ENCODE measurements at places on chromosomes 16 and 17. TPM values are rescaled to one million over a fixed set of nuclear protein-coding genes. Genes with fewer than 3 reads are reported as not detected.

DNA sequence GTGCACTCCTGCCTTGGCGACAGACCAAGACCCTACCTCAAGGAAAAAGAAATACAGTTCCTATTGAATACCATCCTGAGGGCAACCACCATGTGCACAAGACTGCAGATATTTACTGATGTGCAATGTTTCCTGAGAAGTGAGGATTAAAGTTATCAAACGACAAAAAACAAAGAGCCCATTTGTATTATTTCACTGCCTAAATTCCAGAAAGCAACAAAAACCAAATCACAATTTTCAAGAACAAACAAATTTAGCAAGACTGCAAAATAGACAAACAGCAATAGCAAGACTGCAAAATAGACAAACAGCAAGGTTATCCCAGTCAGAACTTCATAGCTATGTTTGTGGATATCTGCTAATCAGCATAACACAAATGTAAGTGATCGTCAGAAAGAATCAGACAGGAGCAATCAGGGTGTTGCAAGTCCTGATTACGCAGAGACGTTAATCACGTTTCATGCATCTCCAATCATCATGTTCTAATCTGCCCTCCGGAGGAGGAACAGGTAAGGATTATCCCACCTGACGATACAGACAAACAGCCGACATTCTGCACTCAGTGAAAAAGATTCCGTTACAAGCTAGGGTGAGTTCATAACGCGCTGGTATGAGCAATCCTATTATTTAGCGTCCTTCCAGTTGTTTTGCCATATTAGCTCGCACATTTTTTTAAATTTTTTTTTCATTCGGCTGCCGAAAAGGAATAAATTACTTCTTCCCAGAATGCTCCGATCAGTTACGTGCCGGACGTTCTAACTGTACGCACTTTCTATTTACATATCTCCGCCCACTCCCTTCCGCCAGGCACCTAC is 2.9 kb downstream of the TMEM107 start:
- H3K4me3 ChIP-seq: peak overlapping the region; percentile 64
- H3K4me1 ChIP-seq: peaks cover 45% of the 10 kb centered on the region
- peak; percentile 67 for DNase-seq
- H3K36me3 ChIP-seq: no peaks in the 10 kb centered on the region

TP53TG3 gene
- total RNA-seq: not detected

NOS2 gene
- total RNA-seq: 0.19 TPM

- peaks cover 87% of the 10 kb centered on the region for H3K4me1 ChIP-seq
- no peak for DNase-seq
- H3K4me3 ChIP-seq: peak overlapping the region; percentile 11
- H3K27ac ChIP-seq: no peak overlapping the region
- peaks cover 43% of the 10 kb centered on the region for H3K27me3 ChIP-seq
Observed at GRCh38 chr17:79841369-79842135, 2.3 kb upstream of the CBX4 start.

GRCh38 chr17:78779850-78780249 is 2.2 kb downstream of the CYTH1 start:
- H3K27ac ChIP-seq: peak overlapping the region; percentile 93
- no peaks in the 10 kb centered on the region for H3K36me3 ChIP-seq
- no peaks in the 10 kb centered on the region for H3K27me3 ChIP-seq
- peaks cover 57% of the 10 kb centered on the region for H3K4me1 ChIP-seq

DNA sequence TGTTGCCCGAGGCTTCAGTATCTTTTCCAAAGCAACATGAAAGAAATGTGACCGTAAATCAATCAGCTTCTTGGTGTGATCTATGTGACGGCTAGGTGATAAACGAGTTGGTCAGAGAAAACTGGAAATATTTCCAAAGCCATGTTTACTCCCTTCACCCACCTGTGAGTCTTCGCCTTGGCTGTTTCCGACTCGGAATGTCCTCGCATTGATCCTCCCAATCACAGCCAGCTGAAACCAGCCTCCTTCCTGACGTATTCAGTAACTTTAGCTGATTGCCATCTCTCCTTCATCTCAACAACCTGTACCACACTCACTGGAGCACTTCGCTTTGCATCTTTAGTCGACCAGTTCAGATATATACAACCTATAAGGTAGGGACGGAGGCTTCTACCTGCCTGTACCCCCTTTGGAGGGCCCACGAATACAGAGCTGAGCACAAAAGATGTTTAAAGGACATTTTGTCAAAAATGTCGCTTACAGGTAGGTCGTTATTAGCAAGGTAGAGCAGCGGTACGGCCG is 705 bp downstream of the KRABD2 start:
- peak overlapping the region; percentile 98 for H3K27ac ChIP-seq
- peaks cover 66% of the 10 kb centered on the region for H3K4me1 ChIP-seq
- peak overlapping the region; percentile 92 for H3K4me3 ChIP-seq
- H3K36me3 ChIP-seq: peaks cover 49% of the 10 kb centered on the region

FOXN1 gene
- total RNA-seq: not detected

CHCT1 gene
- not detected for total RNA-seq

GRCh38 chr17:29155227-29155965 is 24.8 kb downstream of the MYO18A start:
- peaks cover 71% of the 10 kb centered on the region for H3K4me1 ChIP-seq
- no peaks in the 10 kb centered on the region for H3K27me3 ChIP-seq
- no peaks in the 10 kb centered on the region for H3K36me3 ChIP-seq
- H3K27ac ChIP-seq: peak overlapping the region; percentile 75

- no peak for DNase-seq
- no peaks in the 10 kb centered on the region for H3K4me1 ChIP-seq
- no peaks in the 10 kb centered on the region for H3K27me3 ChIP-seq
Observed at GRCh38 chr16:72033437-72033836, 20.9 kb upstream of the HP start.

CCL11 gene
- 3.8 TPM for total RNA-seq

DNA sequence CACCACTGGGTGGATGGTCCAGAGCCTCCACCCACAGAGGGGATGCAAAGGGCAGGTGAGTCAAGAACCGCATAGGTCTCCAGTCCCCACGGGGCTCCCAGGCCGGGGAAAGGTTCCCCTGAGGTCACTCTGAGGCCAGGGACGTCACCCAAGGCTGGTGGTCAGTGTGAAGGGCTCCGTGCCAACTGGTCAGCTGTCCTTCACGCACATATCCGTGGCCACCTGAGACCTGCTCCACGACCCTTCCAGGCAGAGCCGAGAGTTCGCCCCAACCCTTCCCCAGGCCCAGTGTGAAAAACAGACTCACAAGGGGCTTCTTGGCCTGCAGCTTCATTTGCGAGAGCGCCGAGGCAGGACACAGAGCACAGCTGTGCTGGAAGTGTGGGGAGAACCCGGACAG is 2.8 kb downstream of the TSR3 start:
- H3K36me3 ChIP-seq: peaks cover 27% of the 10 kb centered on the region
- no peak overlapping the region for H3K4me3 ChIP-seq
- no peaks in the 10 kb centered on the region for H3K27me3 ChIP-seq
- no peak for DNase-seq
- no peak overlapping the region for H3K27ac ChIP-seq

FAM20A gene
- 2.9 TPM for total RNA-seq

GRCh38 chr17:8186446-8186786 is 3.6 kb downstream of the BORCS6 start:
- no peak for DNase-seq
- no peaks in the 10 kb centered on the region for H3K36me3 ChIP-seq
- H3K4me3 ChIP-seq: peak overlapping the region; percentile 83
- H3K4me1 ChIP-seq: peaks cover 49% of the 10 kb centered on the region
- H3K27me3 ChIP-seq: no peaks in the 10 kb centered on the region
- H3K27ac ChIP-seq: peak overlapping the region; percentile 95

SLC5A11 gene
- 0.14 TPM for total RNA-seq

GRCh38 chr17:33989361-33990148 is 265.5 kb upstream of the CCL2 start:
- no peaks in the 10 kb centered on the region for H3K36me3 ChIP-seq
- peaks cover 4% of the 10 kb centered on the region for H3K27me3 ChIP-seq
- H3K27ac ChIP-seq: no peak overlapping the region
- H3K4me1 ChIP-seq: peaks cover 7% of the 10 kb centered on the region
- no peak for DNase-seq

KRT31 gene
- not detected for total RNA-seq

DNA sequence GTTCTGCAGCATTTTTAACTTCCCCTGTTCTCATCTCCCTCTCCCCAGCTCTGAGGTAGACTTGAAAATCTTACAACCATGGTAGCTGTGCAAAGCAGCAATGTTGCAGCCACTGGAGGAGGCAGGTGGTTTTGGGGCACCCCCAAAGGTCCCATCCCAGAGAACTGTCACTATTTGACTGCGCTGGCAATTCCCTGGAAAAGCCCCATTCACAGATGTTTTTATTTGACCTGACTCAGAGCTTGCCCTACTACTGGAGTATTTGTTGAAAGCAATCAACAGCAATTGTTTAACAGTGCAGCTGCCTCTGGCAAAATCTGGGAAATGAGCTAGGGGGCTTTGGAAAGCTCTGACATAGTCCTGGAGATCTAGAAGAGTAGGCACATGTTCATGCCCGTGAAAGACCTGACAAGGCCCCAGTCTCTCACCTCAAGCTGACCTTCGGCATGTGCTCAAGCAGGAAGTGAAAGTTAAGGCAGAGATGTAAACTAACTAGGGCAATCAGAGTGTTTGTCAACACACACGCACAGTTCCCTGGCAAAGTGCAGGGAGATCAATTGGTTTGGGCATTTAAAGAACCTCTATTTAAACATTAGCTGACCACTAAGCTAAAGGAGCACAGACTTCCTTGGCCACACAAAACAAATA is 19.7 kb upstream of the PIK3R5 start:
- peaks cover 11% of the 10 kb centered on the region for H3K27me3 ChIP-seq
- H3K27ac ChIP-seq: no peak overlapping the region
- no peaks in the 10 kb centered on the region for H3K4me1 ChIP-seq
- no peak for DNase-seq
- no peak overlapping the region for H3K4me3 ChIP-seq

HSD17B2 gene
- not detected for total RNA-seq

DNA sequence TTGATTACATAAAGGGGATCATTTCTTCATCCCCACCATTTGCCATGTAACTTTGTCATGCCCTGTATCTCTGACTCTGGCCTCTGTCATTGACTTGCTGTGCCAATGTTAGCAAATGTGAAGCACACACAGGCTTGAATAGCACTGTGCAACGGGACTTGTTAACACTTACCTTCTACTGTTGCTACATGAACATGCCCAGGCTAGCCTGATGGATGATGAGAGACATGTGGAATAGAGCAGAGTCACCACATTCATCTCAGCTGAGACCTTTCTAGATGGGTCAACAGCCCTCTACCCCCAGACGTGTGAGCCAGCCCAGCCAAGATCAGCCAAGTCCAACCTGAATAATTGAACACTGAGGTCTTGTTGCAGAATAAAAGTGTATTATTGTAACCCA is 162.1 kb upstream of the SALL1 start:
- no peak overlapping the region for H3K27ac ChIP-seq
- H3K4me1 ChIP-seq: no peaks in the 10 kb centered on the region
- no peaks in the 10 kb centered on the region for H3K27me3 ChIP-seq
- H3K36me3 ChIP-seq: no peaks in the 10 kb centered on the region
- no peak overlapping the region for H3K4me3 ChIP-seq

DNA sequence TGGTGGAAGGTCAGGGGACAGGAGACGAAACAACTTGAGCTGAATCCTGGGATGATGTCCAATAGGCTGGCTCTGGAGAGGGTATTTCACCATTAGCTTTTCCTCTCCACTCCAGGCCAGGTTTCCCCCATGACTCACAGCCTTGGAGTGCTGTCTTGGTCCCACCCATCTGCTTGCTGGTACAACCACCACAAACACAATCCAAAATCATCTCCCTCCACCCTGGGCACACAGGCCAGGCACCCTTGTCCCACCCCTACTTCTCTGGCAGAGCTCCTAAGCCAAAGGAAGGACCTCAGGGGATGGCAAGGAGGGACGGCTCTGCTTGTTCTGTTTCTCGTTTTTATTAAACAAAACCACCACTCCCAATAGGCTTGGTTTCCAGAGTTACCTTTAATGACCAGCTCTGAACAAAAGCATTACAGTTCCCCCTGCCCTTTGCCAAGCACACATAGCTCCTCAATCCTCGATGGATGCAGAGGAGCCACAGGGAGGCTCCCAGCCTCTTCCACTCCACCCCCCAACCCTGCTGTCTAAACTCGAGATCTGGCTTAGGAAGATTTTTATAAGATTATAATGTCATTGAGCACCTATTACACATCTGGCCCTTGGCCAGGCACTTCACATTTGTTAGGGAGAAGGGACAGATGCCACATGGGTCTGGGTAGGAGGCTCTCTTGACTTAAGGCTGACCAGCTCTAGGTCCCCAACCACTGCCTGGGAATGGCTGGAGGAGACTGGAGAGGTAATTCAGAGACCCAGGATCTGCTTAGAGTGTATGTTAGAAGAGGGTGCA is 13.3 kb downstream of the CAVIN1 start:
- H3K27me3 ChIP-seq: no peaks in the 10 kb centered on the region
- peaks cover 8% of the 10 kb centered on the region for H3K36me3 ChIP-seq
- H3K4me3 ChIP-seq: peak overlapping the region; percentile 40
- DNase-seq: peak; percentile 67
- H3K27ac ChIP-seq: peak overlapping the region; percentile 100

Data from left ventricle myocardium inferior (tissue), 1 donor.